ENCODE measurements at places on chromosomes 16 and 17.

- no peak for DNase-seq
These were observed 444.2 kb downstream of the SOX9 start for GRCh38 chr17:72565006-72565405.

- DNase-seq, result no peak
These were observed 5.8 kb downstream of the ARHGEF15 start for GRCh38 chr17:8315764-8316217.

DNA sequence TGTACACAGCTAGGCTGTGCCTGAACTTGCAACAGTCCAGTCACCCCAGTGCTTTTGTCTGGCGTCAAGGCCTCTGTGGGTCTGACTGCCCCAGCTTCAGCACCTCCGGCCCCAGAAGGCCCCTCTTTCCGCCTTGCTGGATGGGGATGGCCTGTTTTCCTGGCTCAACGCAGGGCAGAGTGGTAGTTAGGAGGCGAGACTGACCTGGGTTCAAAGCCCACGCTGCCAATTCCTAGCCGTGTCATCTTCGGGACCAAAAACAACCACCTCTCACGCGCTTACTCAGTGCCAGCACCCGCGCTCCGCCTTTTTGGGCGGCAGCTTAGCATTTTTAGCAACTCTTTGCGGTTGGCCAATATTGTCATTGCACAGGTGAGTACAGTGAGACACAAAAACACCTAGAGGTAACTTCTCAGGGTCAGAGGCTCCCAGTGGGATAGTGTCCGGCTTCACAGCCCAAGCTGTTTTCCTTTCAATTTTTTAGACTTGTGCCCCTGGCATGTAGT lies 4.6 kb downstream of the MYBBP1A start:
- no peak for DNase-seq

GRCh38 chr17:6140188-6140587 lies 70.0 kb downstream of the WSCD1 start:
- no peak for DNase-seq

GRCh38 chr17:6045621-6046357 lies 24.4 kb upstream of the WSCD1 start:
- no peak for DNase-seq

DNA sequence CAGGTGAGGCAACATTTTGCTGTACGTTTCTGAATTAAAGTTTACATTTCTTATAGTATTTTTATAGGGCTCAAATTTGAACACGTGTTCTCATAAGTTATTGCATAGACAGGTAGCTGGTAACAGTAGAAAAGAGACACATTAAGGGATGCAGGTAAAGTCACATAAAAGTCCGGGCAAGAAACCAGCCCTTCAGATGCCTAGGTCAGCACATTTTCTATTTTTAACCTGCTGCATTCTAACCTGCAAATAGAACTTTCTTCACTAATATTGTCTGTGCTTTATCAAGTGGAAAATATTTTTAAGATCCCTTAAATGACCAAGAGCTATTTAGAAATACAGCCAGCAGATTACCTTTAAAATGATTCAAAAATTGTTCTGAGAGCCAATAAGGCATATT lies 307.4 kb upstream of the AXIN2 start:
- DNase-seq, result no peak

DNA sequence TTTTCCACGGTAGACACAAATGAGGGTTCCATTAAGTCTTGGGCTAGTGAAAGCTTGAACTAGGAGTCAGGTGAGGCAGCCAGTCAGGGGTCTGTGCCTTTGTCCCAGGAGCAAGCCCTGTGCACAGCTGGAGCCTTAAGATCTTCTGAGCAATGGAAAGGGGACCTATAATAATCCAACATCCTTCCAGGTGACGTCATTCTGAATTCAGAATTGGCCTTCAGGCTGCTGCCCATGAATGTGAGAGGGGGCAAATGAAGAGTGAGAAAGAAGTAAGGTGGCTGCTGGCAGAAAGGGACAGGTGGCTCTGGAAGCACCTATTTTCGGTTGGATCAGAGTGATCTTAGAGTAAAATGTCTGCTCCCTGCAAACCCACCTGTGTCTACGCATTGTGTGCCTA lies 488.1 kb upstream of the CDH5 start:
- DNase-seq, result no peak

- peak; percentile 89 for DNase-seq
These were observed at the start of gene STARD3 for GRCh38 chr17:39636927-39637736. Gene STARD3, plus strand, starts transcription at chr17:39637144. Its CDS starts 16,388 bp downstream, at chr17:39653532.

- no peak for DNase-seq
These were observed 133.9 kb downstream of the PITPNC1 start for GRCh38 chr17:67511012-67511411.

GRCh38 chr17:81428948-81429774 lies 33.9 kb downstream of the BAHCC1 start:
- peak; percentile 5 for DNase-seq

GRCh38 chr16:28139530-28139929 lies 72.2 kb downstream of the XPO6 start:
- no peak for DNase-seq

- DNase-seq, result no peak
These were observed 36.6 kb upstream of the SLC25A19 start for GRCh38 chr17:75325827-75326225.

DNA sequence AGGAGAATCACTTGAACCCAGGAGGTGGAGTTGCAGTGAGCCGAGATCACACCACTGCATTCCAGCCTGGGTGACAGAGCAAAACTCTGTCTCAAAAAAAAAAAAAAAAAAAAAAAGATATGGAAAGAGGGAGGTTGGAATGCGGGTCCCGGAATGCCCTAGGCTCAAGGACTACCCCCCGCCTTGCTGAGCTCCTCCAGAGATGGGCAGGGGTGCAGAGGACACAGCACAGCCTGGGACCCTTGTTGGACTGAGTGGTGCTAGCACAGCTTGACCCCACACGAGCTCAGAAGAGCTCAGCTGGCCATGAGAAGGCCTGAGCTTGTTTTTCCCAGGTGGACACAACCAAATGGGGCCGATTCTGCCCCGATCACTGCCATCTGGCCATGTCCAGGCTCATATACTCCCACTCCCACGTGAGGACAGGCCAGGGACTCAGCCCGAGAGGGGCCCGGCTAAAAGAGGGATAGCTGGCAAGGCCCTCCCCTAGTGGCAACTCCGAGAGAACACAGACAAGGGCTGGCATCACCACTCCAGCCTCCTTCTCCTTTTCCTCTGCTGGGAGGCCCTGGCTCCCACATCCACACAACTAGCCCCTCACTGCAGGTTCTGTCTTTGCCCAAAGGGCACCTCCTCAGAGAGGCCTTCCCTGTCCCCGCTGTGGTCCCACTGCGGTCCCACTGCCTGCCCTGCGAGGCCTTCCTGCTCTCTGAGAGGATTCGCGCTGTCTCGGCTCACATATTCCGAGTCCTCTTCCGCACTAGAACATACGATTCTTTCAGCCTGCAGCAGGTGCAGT lies 11.0 kb downstream of the SGCA start:
- no peak for DNase-seq

DNA sequence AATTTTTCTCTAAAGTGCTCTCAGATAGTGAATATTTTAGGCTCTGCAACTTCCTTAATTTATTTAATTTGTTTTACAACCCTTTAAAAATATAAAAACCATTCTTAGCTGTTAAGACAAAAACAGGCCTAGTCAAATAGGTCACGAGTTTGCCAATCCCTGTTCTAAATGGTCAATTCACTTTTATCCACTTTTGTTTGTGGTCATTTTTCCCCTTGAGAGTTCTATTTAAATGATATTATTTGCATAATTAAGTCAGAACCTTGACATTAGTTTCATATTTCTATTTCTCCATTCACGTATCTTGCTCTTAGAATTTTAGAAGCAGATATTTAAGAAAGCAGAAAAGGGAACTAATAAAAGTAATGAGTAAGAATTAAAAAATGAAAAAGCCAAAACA lies 4.0 kb downstream of the AMFR start:
- DNase-seq, result no peak

- no peak for DNase-seq
These were observed 19.7 kb downstream of the C16orf74 start for GRCh38 chr16:85731179-85731578.

GRCh38 chr16:76574651-76575050 lies 297.4 kb downstream of the CNTNAP4 start:
- DNase-seq, result no peak

GRCh38 chr16:57185446-57185944 lies 344 bp downstream of the PSME3IP1 start:
- no peak for DNase-seq

- no peak for DNase-seq
These were observed 6.2 kb downstream of the KRTAP4-6 start for GRCh38 chr17:41133880-41134735.

GRCh38 chr17:5753421-5753820 lies 169.1 kb upstream of the NLRP1 start:
- DNase-seq, result no peak

- no peak for DNase-seq
These were observed 46.3 kb downstream of the KCNJ2 start for GRCh38 chr17:70215656-70216055.

DNA sequence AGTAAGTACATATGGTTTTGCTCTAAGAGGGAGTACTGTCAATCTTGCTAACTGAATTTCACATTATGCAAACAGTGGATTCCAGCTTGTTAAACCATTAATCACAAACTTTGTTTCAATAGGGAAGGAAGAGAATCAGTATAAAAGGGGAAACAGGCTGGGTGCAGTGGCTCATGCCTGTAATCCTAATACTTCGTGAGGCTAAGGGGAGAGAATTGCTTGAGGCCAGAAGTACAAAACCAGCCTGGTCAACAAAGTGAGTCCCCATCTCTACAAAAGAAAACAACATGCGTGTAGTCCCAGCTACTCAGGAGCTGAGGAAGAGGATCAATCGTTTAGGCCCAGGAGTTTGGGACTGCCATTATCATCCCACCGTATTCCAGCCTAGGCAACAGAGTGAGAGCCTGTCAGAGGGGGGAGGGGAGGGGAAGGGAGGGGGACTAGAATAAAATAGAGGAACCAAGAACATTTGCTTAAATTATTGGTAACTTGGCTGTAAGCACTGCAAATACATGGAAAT lies 65.7 kb downstream of the FBXL20 start:
- DNase-seq, result no peak

- no peak for DNase-seq
These were observed 18.2 kb upstream of the BHLHA9 start for GRCh38 chr17:1251866-1252608.

DNA sequence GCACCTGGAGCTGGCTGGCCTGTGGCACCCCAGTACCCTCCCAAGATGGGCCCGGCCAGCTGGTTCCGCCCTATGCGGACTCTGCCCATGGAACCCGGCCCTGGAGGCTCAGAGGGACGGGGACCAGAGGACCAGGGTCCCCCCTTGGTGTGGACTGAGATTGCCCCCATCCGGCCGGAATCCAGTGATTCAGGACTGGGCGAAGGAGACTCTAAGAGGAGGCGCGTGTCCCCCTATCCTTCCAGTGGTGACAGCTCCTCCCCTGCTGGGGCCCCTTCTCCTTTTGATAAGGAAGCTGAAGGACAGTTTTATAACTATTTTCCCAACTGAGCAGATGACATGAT lies 12.0 kb downstream of the TBX21 start:
- no peak for DNase-seq

DNA sequence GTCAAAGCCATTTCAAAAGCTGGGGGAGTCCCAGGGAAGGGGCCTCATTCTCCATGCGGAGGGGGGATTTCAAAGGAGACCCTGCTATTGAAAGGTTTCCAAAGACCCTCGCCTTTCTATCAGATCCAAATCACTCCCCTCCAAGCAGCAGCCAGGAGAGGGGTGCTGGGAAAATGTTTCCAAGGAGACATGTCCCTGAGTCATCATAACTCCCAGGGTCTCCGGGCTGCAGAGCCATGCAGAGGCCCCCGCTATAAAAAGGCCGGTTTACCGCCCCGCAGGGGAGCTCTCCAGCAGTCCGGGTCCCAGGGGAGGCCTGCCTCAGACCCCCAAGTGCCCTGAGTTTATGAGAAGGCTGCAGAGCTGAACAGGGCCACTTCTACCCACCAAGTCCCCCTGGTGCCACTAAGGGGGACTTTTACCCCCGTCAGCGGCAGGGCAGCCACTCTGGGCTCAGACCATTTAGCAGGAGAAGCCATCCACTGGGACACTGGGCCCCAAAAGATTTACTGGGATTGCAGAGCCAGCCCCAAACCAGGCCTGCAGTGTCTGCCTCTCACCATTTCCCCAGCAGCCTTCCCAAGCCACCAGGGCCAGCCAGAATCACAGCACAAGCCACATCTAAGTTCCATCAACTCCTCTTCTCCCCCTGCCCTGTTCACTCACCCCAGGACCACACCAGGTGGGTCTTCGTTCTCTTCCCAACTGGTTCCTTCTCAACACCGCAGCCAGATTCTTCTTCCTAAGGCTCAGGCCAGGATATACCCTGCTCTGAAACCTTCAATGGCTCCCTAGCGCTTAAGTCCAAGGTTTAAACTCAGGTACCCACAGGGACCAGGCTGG lies 234.4 kb downstream of the ZNF423 start:
- DNase-seq, result no peak

GRCh38 chr17:21676281-21677111 lies 15.8 kb upstream of the KCNJ18 start:
- DNase-seq, result no peak

DNA sequence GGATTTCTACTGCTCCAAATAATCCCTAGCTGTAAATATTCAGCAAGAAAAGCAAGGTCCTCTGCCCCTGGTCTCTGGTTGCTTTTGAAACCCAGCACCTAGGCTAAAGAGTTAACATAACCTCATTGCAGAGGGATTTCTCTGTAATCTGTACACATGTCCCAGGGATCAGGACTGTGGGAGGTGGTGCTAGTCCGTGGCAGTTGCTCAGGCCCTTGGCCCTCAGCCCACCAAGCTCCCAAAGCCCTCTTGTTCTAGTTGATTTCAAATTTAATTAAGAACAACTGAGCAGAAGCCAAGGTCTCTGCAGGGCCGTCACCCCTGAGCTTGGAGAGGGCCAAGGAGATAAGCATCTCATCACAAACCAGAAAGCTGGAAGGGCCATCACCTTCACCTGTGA lies 181.1 kb downstream of the SOX9 start:
- no peak for DNase-seq

DNA sequence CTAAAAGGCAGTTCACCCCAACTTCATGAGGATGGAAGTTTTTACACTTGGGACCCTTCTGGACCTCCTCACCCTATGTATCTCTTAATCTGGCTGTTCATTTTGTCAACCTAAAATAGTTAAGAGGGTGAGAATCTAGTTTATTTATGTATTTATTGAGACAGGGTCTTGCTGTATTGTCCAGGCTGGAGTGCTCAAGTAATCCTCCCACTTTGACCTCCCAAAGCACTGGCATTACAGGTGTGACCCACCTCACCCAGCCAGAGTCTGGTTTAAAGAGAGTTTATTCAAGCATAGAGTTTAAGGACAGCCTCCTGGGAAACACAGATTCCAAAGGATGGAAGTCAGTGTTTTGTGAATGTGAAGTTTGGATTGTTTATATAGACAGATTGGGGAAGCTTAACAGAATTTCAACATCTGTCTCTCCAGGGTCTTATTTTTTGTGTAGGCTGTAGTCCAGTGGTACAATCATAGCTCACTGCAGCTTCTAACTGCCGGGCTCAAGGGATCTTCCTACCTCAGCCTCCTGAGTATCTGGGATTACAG lies 8.0 kb upstream of the APPBP2 start:
- DNase-seq, result no peak

GRCh38 chr17:73427198-73427597 lies 115.4 kb upstream of the CDC42EP4 start:
- DNase-seq, result no peak

All from CD4-positive, alpha-beta T cell treated with Interferon gamma for 1 hour (primary cell).